ENCODE measurements at places on chromosomes 11 and 22. TPM values are rescaled to one million over a fixed set of nuclear protein-coding genes. Genes with fewer than 3 reads are reported as not detected.

The CCDC73 gene
- total RNA-seq = 0.55 TPM

The PRR5 gene
- total RNA-seq = 0.29 TPM

The PVALB gene
- not detected for total RNA-seq

The MRGPRE gene
- not detected for total RNA-seq

The TREH gene
- total RNA-seq = not detected

The FOLR1 gene
- 22.0 TPM for total RNA-seq

The CRYBB2 gene
- not detected for total RNA-seq

The OR4A15 gene
- not detected for total RNA-seq

The CALCA gene
- not detected for total RNA-seq

The C11orf98 gene
- total RNA-seq = 16.6 TPM

The APBB1 gene
- total RNA-seq = 110 TPM

The VSIG10L2 gene
- total RNA-seq = not detected

All from uterus (tissue), 4 donors.